Mesendoderm (in vitro differentiated cells): ENCODE measurements at places on chromosomes 16 and 17.

DNA sequence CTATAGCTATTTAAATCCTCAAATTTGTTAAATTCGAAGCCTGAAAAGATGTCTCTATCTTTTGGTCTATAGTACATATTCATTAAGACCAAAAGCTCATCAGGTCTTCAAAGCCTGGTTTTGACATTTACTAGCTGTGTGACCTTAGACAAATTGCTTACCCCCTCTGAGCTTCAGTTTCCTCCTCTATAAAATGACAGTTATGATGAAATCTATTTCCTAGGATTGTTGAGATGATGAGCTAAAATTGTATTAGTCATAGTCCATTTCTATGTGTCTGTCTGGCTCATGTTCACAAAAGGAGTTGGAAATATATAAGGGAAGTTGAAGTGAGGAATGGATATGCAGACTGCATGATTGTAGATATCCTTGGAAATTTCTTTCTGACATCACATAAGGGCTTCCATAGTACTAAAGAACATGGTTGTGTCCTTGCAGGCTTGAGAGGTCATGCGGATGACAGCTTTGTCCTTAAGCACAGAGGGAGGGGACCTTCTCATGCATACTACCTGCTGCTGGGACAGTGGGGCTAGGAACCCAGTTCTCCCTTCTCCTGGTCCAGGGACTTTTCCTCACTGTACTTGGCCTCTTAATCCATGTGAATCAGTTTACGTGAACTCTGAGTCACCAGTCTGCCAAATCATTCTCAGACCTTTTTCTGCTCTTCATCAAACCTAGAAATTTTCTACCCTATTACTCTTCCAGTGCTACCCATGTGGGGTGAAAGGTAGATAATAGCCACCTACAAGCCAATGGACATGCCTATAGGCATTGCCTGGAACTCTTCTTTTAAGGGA lies 487.5 kb upstream of the SALL1 start:
- no peak for DNase-seq

DNA sequence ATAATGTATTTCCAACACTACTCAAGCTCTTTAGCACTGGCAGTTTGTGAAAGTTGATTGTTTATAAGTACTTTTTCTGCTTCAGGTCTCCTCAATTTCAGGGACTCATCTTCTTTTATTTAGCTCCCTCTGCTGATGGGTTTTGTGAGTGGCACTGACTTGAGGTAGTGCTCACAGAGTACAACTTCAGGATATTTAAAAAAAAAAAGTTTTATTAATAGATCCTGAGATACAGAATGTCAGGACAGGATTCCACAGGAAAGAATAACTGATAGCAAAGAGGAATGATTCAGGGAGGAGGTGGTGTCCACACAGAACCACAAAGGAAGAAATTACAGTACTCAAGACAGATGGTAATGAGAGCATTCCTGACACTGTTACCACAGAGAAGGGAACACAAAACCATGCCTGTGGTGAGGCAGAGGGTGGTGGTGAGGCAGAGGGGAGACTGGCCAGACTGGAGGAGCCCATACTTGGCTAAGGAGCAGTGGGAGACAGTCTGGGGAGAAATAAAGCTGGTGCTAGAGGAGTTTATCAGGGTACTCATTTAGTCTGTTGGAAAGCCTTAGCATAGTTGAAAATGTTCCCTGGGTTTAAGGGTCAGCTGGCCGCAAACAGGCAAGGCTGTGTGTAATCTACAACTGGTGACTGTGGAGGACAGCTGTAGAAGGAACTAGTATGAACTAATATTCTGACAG lies 63.7 kb downstream of the SPAG9 start:
- peak; percentile 80 for DNase-seq

DNA sequence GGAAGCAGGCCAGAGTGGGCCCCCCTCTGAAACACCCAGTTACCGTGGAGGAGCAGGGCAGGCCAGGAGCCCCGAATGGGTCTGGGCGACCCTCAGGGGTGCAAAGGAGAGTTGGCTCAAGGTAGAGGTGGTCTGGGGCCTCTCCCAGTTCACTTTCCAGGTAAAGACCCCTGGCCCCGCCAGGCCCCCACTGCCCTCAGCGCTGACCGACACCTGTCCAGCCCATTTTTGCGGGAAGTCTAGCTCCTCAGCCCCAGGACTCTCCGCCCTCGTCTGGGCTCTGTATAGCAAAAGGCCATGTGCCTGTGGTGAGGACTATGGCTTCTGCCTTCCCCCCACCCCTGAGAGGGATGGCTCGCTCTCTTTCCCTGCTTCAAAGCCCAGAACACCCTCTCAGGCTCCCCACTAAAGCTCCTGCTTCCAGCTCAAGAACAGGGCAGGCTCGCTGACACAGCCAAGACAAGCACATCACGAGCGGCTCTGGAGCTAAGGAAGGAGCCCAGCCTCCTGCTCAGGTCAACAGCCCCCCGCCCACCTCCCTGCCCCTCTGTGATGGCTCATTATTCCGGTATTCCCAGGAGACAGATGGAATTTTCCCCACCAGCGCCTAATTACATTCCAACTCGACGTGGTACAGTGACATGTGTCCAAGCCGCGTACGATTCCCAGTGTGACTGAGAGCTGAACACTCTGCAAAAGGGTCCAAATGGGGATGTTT lies 59.4 kb downstream of the RTN4RL1 start:
- no peak for DNase-seq

GRCh38 chr16:71441348-71442050 lies 355 bp downstream of the TLE7 start:
- DNase-seq: peak; percentile 14

DNA sequence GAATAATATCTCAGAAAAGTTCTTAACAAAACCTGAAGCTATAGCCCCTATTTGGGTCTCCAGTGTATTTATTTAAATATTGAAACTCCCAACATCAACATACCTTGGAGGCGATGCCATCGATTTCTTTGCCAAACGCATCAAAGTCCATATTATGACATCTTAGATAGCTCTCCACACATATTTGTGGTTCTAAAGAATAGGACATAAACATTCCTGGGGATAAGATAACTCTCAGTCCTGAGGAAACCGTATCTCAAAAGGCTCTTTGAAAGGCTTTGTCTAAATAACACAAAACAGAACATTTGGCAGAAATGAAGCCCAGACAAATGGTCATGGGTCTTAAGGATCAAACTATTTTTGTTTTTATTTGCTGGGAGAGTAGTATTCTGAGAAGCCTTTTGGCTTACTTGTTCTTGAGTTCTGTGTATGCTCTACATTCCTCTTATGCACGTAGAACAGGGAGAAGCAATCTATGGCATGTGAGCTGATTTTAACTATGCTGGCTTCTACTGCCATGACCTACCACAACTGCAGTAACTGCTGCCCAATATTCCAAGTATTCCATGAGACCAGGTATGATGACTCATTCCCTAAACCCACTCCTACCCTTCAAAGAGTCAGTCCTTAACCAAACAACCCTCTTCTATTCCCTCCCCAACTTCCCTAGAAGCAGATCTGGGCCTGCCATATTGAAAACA lies 279.0 kb upstream of the ZFHX3 start:
- no peak for DNase-seq

- no peak for DNase-seq
Observed at GRCh38 chr17:35577830-35578196, 558 bp downstream of the PEX12 start.

- no peak for DNase-seq
Observed at GRCh38 chr17:45353043-45353442, 36.2 kb upstream of the MAP3K14 start.

DNA sequence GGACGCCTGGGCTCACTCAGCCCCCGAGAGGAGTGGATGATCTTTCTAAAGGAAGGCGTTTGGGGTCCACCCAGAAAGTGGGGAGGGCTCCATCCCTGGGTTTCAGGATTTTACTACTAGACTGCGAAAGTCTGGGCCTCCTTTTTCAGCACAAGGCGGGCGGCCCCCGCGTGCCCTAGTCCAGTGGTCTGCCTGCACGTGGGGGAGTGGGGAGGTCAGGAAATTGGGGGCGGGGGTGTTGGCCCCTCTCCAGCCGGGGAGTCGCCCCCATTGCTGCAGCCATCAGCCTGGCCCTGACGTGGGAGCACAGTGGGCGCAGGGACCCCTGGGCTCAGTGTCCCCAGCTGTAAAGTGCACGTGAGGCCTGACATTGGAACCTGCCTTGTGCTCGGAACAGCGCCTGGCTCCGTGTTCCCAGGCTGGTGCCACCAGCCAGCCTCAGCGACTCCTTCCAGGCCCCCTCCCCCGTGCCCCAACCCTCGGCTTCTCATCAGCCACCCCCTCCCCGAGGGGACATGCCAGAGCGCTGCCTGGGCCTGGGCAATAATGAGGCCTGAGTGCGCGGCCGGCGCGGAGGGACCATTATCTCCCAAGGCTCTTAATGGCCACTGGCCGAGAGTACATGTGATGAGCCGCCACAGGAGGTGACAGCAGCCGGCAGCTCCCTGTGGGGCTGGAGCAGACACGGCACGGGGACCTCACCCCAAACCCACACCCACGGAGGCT lies 2.4 kb upstream of the C1QTNF8 start:
- DNase-seq: no peak

- no peak for DNase-seq
Observed at GRCh38 chr16:66754211-66754610, 2.8 kb upstream of the DYNC1LI2 start.

- DNase-seq: no peak
Observed at GRCh38 chr17:47735536-47736011, 2.5 kb downstream of the TBX21 start.

DNA sequence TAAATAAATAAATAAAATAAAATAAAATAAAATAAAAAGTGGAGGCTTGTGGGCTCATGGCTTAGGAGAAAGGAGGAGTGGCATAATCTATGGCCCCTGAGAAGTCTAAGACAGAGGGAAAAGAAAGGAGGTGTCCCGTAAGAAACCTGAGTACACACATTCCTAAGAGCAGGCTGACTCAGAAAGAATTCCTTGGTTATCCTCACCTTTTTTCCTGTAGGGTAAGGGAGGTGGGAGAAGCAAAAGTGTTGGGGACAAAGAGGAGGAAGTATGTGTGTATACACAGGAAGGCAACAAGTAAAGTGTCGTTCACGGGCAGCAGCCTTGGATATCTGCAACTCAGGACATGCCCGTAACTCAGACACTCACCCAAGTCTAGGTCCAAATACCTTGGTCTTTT lies 29.3 kb downstream of the MARF1 start:
- peak; percentile 83 for DNase-seq

DNA sequence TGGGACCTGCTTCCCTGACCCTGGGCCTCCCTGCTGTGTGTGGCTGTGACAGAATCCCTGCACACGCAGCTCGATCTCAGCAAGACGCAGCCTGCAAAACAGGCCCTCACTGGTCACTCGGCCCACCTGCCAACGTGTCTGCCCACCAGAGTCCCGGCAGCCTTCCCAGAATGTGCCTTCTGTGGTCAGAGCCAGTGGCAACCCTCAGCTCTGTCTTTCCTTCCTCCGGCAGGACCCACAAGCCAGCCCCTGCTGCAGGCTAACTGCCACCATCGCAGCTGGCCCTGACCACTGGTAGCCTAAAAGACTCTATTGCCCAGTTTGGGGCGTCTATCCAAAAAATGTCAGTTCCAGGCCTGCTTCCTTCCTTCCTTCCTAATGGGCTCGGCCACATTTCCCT lies 83.2 kb downstream of the LITAF start:
- DNase-seq: no peak
